ENCODE measurements at places on chromosomes 13 and 19. TPM values are rescaled to one million over a fixed set of nuclear protein-coding genes. Genes with fewer than 3 reads are reported as not detected.

SMIM17 gene
- polyA plus RNA-seq, result 0.20 TPM

ABHD13 gene
- 9.4 TPM for polyA plus RNA-seq

C1QTNF9B gene
- polyA plus RNA-seq, result 0.44 TPM

SPRED3 gene
- not detected for polyA plus RNA-seq

ZNF473 gene
- 6.9 TPM for polyA plus RNA-seq

CTXN1 gene
- 0.57 TPM for polyA plus RNA-seq

PSG2 gene
- not detected for polyA plus RNA-seq

LILRA1 gene
- not detected for polyA plus RNA-seq

MUC16 gene
- polyA plus RNA-seq, result not detected

ELSPBP1 gene
- polyA plus RNA-seq, result not detected

SIGLEC10 gene
- 6.5 TPM for polyA plus RNA-seq

TGFBR3L gene
- 0.56 TPM for polyA plus RNA-seq

NCR1 gene
- polyA plus RNA-seq, result not detected

TMEM59L gene
- not detected for polyA plus RNA-seq

ZNF541 gene
- polyA plus RNA-seq, result not detected

TLE5 gene
- polyA plus RNA-seq, result 64.4 TPM

TJP3 gene
- not detected for polyA plus RNA-seq

VSTM2B gene
- not detected for polyA plus RNA-seq

TINCR gene
- not detected for polyA plus RNA-seq

SYT5 gene
- not detected for polyA plus RNA-seq

THAP8 gene
- 5.0 TPM for polyA plus RNA-seq

LRG1 gene
- 0.43 TPM for polyA plus RNA-seq

AP2S1 gene
- 228 TPM for polyA plus RNA-seq

KIR2DL3 gene
- polyA plus RNA-seq, result not detected

PRKCG gene
- not detected for polyA plus RNA-seq

FFAR3 gene
- polyA plus RNA-seq, result not detected

ARHGEF18 gene
- 13.9 TPM for polyA plus RNA-seq

SLC10A2 gene
- not detected for polyA plus RNA-seq

SLC17A7 gene
- polyA plus RNA-seq, result not detected

FGF14 gene
- 0.21 TPM for polyA plus RNA-seq

NAPA gene
- 193 TPM for polyA plus RNA-seq
